IPS DF 6.9 (cell line): ENCODE measurements at places on chromosomes 13 and 19.
A peak's percentile ranks its signal among the peaks of the same experiment; 100 is the strongest.

DNA sequence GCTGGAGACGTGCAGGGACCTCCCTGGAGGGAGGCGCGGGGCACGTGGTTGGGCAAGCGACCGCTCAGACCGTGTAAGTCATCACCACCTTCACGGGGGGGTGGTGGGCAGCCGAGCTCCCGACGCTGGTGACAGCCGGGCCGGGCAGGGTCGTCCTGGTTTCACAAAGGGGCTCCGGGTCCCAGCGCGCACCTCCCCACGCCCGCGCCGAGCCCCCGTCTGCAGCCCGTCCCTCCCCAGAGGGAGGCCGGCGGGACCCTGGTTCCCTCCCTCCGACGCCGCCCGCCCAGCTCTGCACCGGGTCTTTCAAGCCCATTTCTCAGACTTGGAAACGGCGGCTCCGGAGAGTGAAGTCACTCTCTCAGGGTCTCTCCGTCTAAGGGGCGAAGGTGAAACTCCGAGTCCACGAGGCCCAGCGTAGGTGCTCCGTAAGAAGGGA is 729 bp upstream of the ARID3A start:
- no peak for DNase-seq

GRCh38 chr13:112435973-112436372 is 59.8 kb downstream of the SPACA7 start:
- no peak for DNase-seq

DNA sequence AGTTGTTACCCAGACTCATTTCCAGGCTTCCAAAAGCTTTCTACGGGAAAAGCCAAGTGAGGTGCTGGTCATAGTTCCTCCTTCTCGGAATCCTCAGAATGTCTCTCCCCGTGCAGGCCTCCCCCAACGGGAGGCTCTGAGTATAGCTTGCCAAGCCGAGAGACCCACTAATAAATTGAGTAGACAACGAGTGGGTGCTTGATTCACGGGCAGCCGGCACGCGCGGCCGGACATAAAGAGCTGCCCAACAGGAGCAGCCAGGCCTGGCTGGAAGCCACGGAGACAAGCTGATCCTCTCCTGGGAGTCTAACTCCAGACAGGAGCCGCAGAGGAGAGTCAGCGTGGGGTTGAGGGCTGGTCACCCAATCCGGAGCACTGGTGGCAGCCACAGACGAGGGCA is 43.4 kb upstream of the MEDAG start:
- DNase-seq, result no peak

GRCh38 chr19:313169-313987 is 22.2 kb upstream of the PLPP2 start:
- no peak for DNase-seq

- DNase-seq, result no peak
Measured at GRCh38 chr13:34672631-34673030, 269.4 kb upstream of the NBEA start.

GRCh38 chr13:23440821-23441618 is 7.5 kb upstream of the SACS start:
- DNase-seq, result no peak

GRCh38 chr13:35157143-35157755 is 215.2 kb downstream of the NBEA start:
- peak; percentile 33 for DNase-seq
